CD4-positive, alpha-beta T cell treated with Interleukin-17A for 1 hour (primary cell): ENCODE measurements at places on chromosomes 6 and 20.

- DNase-seq: no peak
Measured at GRCh38 chr6:87658516-87658915, 43.5 kb downstream of the AKIRIN2 start.

- no peak for DNase-seq
Measured at GRCh38 chr6:163057260-163057659, 329.5 kb downstream of the PACRG start.

DNA sequence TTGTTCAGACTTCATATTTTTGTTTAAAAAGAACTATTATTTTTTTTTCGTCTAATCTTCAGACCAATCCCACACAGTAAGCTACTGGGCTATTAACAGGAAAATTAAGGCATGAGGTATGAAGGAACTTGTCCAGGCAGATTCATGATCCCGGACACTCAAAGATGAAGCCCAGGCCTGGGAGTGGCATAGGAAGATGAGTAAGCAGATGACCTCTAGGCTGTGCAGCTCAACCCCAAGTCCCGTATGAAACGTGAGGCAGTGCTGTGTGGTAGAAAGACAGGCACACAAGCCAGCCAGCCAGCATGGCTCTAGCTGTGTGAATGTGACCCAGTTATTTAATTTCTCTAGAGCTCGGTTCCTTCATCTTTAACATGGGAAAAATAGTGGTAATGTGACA is 231.9 kb downstream of the CLIC5 start:
- DNase-seq: no peak

GRCh38 chr6:154433477-154434241 is 76.8 kb downstream of the CNKSR3 start:
- no peak for DNase-seq

- no peak for DNase-seq
Measured at GRCh38 chr20:47361057-47361915, 4.8 kb upstream of the ZMYND8 start.

DNA sequence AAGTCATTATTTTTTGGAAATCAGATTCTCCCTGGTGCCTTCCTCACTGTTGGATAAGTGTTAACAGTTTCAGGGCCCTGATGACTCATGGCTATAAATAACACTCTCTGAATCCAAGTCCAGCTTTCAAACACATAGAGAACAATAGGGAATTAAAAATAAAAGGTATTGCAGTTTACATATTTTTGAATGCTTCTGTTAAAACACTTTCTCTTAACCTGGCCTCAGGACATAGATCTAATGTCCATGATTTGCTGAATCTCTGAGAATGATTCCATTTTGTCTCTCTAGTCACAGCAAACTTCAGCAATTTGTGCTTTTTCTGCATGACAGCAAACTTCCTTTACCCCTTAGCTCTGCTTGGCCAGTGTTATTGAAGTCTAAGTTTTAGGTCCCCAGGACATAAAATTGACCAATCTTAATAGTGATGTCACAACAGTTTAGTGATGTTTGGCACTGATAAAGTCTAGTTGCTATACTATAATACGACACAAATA is 1192.4 kb upstream of the CITED2 start:
- DNase-seq: no peak

DNA sequence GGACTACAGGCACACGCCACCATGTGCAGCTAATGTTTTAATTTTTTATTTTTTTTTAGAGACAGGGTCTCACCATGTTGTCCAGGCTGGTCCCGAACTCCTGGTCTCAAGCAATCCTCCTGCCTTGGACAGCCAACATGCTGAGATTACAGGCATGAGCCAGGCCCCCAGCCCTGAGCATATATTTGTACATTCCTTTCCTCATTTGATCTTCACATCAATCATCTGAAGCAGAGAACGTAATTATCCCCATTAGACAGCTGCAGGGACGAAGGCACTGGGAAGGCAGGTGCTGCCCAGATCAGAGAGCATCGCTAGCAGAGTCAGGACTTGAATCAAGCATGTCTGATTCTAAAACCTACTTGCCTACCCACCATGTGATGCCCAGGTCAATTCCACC is 41.0 kb upstream of the SIRPA start:
- DNase-seq: no peak

DNA sequence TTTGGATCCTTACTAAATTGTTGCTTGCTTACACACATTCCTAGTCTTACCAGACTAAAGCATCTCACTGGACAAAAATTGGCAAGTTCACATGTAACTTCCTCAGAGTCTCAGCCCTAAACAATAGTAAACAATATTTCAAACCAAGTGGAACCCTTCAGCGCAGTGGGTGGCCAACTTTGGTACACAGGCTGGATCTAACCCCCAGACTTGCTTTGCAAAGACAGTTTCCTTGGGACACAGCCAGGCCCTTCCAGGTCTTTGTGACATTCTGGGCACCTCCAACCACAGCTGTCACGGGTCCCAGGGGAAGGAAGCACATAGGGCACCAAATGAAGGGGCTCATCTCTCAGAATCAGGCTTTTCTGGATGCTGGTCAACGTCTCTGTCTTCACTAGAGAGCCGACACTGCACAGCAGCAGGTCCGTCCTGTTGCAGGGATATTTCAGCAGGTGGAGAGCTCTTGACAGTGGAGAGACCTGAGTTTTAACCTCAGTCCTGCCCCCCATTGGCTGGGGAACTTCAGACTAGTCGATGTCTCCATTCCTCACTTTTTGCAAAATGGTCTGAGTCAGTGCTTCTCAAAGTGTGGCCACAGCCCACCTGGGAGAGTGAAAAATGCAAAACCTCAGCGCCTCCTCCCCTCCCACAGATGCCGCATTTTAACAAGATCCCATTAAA is 91.4 kb downstream of the BFSP1 start:
- no peak for DNase-seq

- no peak for DNase-seq
Measured at GRCh38 chr6:5481750-5482149, 220.4 kb downstream of the FARS2 start.

DNA sequence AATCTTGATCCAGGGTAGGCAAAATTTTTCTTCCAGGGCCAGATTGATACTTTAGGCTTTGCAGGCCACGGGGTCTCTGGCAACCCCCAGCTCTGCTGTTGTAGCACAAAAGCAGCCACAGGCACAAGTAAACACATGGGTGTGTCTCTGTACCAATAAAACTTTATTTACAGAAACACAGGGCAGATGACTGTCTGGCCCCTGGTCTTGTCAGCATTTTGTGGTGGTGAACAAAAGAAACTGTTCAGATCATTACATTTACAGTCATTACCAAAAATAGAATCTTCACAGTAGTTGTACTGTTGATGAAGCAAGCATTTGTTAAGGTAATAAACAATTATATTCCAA is 45.0 kb upstream of the KIF25 start:
- no peak for DNase-seq

DNA sequence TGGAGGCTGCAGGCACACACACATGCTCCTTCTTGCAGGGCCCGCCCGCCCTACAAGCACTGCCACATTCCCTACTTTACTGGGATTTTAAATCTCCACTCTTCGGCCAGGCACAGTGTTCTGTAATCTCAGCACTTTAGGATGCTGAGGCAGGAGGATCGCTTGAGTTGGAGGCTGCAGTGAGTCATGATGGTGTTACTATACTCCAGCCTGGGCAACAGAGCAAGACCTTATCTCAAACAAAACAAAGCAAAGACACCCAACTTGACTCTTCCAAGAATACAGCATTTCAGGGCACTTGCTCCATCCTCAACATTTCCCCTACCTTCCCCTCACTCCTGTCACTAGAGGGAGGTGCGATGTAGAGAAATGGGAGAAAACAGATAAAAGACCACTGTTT is 194.0 kb downstream of the MYLK4 start:
- no peak for DNase-seq

- DNase-seq: no peak
Measured at GRCh38 chr6:53585208-53585900, 40.5 kb upstream of the GCLC start.

DNA sequence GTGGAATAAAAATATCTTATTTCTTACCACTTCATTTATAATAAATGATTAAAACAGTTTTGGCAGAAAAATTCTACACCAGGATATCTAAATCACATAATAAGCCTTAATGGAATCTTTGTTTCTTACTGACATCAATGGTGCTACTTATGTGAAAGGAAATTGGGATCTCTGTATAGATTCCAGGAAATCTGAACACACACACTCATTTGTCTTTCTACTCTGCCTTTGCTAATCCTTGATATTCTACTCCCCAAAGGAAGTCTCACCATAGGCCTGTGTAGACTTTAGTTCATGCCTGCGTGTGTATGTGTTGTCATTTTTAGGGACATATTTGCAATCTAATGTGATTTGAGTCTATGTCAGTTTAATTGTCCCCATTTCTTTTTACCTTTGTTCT is 7.9 kb downstream of the ADGRB3 start:
- no peak for DNase-seq

- DNase-seq: no peak
Measured at GRCh38 chr6:40160826-40161225, 226.6 kb upstream of the MOCS1 start.

- no peak for DNase-seq
Measured at GRCh38 chr6:47439348-47439668, 38.3 kb upstream of the CD2AP start.

- DNase-seq: no peak
Measured at GRCh38 chr20:58633161-58634053, 17.7 kb upstream of the STX16 start.

DNA sequence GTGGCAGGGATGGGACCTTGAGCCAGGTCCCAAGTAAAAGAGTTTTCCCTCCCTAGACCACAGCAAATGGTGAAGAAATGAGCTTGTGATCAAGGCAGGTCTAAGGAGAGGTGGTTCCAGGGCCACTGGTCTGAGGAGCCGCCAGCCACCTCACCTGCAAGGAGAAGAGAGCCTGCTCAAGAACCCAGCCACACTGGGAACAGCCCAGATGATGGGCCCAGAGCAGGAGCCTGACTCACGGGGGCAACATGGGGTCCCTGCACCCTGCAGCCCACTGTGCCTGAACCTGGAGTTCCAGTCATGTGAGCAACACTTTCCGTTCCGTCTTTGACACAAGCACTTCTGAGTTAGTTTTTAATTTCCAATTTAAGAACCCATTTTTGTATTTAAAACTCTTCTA is 204.5 kb upstream of the CDH4 start:
- DNase-seq: no peak

DNA sequence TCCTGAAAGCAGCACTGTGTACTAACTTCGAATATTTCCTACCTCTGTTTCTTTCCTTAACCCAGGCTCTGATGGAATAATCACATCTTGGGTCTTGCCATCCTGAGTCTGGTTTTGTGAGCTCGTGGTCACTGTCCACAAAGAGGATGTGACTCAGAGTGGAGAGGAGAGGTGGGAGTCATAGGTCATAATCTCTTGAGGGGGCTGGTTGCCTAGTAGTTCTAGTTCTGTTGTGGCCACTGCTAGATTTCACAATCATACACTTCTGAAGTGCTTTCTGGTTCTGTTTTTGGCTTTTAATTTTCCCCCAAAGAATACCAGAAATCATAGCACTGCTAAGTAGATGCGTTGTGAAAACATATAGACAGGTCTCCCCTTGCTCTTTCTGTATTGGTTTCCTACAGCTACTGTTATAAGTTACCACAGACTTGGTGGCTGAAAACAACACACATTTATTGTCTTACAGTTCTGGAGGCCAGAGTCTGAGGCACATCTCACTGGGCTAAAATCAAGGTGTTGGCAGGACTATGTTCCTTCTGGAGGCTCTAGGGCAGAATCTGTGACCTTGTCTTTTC is 102.8 kb downstream of the NRSN1 start:
- peak; percentile 1 for DNase-seq

DNA sequence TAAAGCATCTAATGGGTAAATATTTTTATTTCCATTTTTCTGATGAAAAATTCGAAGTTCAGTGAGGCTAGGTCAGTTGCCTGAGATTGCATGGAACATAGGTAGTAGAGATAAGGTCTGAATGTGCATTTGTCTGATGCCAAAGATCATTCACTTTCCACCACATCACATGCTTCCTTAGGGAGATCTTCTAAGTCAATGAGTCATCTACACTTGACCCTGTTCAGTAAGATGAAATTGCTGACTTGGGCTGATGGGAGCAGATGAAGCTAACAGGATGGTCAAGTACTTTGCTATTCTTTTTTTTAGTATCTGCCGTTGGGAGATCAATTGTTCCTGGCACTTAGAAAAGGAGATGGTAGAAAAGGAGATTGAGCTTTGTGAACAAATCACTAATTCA is 511.3 kb downstream of the PHF3 start:
- no peak for DNase-seq

GRCh38 chr6:139872665-139873064 is 498.2 kb upstream of the CITED2 start:
- no peak for DNase-seq

DNA sequence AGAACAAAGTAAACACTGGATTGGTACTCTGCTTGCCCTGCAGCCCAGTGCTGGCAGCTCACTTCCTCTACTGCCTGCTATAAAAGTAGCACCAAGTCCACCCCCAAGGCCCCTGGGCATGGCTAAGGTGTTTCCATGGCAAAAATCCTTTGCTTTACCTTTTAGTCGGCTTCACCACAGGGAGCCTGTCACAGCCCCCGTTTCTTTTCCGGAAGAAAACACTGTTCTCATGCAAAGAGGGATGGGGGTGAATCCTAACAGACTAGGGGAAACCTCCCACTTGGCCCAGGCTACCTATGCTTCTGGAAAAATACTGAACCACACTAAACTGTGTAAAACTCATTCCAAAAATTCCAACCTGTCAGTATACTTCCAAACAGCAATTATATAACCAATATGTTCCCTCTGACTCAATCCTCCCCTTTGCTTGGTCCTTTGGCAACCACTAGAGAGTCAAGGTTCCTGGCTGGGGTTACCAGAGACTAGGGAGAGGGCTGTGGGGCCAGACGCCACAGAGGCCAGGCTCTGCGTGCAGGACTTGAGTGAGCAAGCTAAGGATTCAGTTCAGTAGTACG is 16.1 kb downstream of the PPIL1 start:
- no peak for DNase-seq

DNA sequence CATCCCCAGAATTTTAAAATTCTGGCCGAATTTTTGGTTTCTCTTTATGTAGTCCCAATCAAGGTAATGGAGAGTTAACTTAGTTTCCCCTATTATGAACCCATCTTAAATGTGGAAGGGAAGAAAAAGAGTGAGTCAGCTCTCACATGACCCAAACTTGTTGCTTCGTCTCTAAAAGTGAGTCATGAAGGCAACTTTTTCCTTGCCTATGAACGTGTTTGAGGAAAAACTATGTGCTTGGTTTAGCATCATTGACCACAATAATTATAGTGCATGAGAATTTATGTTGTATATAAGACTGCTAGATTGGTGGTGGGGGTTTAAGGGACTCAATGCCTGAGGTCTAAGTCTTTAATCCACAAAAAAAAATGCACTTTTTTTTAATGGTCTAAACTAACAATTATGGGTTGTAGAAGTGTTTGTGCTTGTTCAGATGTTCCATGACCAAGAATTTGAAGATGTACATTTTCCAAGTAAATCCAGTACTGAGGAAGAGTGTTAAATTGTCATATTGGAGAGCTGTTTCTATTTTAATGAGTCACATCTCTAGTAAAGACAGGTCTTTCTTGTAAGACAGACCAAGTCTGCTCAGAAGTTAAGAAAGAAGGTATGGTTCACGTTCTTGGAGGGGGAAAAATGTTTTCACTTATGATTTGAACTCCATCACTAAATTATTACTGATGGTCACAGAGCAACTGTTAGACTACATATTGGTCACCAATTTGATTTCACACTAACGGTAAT is 409.9 kb upstream of the MARCKS start:
- DNase-seq: no peak

- no peak for DNase-seq
Measured at GRCh38 chr6:46491201-46491627, at the start of gene RCAN2. Gene RCAN2, minus strand, starts transcription at chr6:46491449.
